ENCODE measurements at places on chromosomes 4 and X.

DNA sequence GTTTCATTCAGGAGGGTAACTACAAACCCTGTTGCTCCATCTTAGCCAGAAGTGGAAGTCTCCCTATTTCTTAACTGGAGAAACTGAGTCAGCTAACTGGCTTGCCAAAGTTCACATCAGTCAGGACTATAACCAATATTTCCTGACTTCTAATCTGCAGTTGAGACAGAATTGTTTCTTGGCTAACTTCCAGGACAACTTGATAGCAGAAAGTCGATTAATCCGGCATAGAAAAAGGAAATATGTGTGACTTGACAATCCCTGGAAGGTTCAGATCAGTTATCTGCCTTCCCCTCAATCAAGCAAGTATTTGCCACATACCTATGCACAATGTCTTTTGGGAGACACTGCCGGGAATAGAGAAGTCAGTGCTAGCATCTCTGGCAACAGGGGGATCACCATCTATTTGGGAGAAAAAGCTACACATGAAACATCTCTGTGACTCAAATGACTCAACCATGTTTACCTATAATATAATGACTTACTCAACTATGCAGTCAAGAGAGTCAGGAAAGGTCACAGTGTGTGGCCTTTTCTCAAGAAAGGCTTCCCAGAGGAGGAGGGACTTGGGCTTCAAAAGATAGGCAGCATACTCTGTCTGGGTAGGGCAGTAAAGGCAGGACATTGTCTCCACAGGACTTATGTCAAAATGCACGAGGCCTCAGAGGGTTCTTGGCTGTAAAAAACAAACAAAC, 12.4 kb upstream of the LONRF3 start:
- no peak for DNase-seq

DNA sequence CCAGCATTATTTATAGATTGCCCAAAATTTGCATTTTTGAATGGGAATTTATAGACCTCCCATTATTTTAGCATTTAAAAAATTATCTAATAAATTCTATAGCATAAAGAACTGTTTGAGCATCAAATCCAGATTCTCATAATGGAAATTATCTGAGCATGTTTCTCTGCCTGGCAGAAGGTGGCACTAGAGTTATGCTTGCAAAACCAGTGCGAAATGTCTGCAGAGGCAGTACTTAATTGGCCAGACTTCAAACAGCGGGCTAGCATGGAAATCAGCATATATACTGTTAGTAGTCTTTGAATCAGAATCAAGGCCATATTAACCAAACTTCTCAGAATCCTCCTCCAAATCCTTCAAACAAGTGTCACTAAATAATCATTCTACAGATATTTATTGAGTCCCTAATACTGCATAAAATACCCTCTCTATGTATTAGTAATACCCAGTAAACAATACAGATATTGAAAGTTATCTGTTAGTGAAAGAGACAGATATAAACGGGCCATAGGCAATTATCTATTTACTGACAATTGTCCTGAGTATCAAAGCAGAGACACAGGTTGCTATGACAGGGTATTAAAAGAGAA, 78.7 kb upstream of the DCLK2 start:
- no peak for DNase-seq

DNA sequence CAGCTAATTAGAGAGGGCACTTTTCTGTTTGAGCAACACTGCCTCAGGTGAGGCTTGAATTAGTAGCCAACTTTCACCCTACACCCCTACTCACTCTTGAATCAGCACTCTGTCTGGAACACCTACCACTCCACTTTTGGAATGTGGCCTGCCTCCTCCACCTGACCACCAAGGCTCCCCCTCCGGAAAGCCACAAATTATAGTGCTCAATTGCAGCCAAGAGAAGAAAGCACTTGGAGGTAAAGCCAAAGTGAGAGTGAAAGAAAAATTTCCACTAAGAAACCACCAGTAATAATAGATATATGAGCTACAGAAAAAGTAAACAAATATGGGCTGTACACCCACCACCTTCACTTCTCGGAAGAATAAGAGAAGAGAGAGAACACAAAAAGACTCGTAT, 41.1 kb downstream of the PPP3CA start:
- DNase-seq: no peak

DNA sequence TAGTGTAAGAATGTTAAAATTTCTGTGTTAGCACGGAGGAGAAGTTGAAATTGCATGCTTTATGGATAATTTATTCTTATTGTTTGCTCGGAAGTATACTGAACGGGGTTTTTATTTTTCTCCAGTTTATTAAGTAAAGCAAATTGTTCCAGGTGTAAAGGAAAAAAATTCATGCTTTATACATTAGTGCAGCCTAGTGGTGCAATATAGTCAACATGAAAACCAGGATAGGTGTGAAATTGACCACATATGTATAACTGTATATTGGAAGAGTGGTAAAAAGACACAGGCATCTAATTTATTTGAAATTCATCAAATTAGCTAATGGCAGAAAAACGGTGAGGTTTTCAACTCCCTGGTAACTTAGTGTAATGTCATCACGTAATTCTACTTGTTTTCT, 959 bp downstream of the BRS3 start:
- no peak for DNase-seq

DNA sequence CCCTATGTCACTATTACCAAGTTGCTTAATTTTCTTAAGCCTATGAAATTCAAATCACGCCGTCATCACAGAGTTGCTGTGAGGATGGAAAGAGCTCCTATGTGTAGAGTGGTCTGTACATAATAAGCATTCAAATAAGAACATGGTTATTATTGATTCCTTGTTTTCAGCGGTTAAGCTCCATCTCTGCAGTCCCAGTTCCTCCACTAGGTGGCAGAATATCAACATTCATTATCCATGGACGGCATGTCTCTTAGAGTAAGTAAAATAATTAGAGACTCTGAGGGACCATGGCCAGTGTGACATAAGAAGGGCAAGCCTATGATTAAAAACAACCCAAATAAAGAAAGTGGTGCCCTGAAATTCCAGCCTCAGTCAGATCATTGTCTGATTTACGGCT, 132.5 kb upstream of the NHS start:
- DNase-seq: no peak

GRCh38 chr4:5050520-5051277, 581 bp upstream of the STK32B start:
- DNase-seq: peak; percentile 37

DNA sequence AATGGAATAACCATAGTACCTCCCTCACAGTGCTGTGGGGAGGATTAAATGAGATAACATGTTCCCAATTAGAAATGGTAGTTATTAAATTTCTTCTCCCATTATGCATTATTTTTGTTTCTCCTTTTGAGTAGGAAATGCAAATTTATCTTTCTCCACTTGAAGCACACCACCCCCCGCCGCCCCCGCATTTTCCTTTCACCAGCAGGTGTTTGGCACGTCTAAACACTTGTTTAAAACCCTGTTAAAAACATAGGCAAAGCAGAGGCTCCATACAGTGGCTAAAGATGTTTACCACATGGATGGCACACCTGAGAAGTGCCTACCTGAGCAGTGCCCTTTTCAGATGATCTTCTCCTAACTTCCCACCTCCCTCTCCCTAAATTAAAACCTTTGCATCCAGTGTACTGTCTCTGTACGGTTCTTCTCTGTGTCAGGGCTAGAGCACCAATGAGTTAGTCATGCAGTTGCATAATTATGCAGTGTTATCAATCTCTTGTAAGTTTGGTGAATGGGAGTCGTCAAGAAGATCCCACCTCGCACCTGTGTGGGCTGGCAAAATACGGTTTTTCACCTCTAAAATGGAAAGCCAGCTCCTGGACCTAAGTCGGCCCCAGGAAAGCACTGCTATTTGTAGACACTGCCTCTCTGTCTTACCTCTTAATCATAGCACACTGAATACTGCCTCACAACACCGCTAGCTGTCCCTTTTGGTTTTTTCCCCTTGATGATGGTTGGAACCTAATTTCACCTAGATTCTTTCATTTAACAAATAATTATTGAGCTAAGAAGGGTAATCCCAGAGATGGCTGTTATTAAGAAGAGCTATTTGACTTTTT, 122.0 kb downstream of the CT47B1 start:
- DNase-seq: no peak

DNA sequence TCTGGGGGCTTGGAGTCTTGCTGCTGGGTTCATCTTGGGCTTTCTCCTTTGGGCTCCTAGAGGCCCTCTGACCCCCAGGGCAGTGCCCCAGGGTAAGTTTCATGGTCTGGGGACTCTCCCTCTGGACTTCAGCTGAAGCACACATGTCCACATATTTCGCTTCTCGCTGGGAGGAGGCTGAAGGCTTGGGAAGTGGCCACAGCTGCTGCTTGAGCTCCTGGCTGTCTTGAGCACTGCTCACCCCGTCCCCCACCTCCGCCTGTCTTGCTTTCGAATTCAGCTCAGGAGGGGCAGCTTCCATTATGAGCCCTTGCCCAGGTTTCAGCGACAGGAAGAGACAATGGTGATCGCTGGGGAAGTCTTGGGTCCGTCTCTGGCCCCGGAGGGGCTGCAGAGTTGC, 3.7 kb downstream of the C4orf54 start:
- no peak for DNase-seq

GRCh38 chrX:48472851-48473703, 2.9 kb upstream of the FTSJ1 start:
- no peak for DNase-seq

- no peak for DNase-seq
These were observed 32.4 kb upstream of the LGI2 start for GRCh38 chr4:25063116-25063515.

GRCh38 chr4:174859904-174860303, 30.9 kb upstream of the GLRA3 start:
- DNase-seq: no peak

DNA sequence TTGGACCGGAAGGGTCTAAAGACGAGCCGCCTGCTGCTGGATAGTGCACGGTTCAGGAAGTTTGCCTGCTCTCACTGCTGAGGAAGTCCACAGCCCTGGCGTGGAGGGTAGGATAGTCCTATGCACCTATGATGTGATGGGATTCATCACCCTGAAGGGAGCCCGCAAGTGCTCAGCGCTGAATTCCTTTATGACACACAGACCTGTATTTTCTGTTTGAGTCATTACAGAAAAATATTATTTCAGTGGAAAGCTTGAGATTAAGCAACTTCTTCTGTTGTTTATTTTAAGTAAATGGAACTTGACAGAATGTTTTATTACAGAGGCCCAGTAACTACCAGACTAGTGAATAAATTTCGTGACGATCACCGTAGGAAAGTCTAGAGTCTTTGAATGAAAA, 123.2 kb downstream of the TRIML1 start:
- DNase-seq: peak; percentile 11

GRCh38 chr4:30616942-30617646, 103.1 kb upstream of the PCDH7 start:
- DNase-seq: no peak

DNA sequence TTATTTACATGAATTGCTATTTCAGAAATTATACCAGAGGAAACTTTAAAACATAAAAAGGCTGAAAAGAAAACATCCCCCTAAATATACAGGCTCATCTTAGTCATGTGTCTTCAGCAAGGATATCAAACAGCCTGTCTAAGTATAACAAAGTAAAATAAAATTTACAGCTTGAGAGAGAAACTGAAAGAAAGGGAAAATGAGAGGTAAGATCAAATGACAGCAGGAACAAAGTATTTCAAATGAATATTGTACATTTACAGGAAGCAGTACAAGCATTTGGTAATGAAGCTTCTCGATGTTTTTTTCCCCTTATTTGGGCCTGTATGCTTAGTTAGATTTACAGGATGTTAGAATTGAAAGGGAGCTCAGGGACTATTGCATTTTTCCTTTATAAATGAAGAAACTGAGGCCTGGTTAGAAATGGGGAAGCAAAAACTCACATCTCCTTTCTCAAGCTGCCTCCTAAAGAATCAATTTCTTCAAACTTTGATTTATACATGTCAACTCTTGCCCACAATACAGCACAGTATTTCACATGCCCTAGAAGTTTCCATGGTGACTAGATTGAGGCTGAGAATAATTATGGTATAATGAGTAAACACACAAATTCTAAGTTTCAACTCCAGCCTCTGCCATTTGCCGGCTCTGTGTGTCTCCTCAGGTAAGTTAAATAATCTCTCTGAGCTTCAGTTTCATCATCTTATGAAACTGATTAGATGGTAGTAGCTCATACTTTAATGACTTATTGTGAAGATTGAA, 29.3 kb downstream of the DAPP1 start:
- no peak for DNase-seq

GRCh38 chrX:43469391-43470054, 186.6 kb upstream of the MAOA start:
- no peak for DNase-seq

DNA sequence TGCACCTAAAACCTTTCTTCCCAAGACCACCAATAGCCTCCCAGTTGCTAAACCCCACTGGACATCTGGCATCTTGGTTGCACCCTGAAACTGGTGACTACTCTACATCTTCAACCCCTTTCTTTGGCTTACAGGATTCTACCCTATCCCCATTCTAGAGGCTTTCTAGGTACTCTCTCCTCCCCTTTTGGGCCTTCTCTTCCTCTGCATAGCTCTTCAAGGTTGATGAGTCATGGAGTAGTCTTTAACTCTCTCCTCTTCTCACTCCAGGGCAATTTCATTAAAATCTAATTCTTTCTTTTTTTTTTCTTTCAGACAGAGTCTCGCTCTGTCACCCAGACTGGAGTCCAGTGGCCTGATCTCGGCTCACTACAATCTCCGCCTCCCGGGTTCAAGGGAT, 16.8 kb downstream of the APOO start:
- DNase-seq: no peak

GRCh38 chr4:141376769-141377168, 156.1 kb downstream of the ZNF330 start:
- no peak for DNase-seq

DNA sequence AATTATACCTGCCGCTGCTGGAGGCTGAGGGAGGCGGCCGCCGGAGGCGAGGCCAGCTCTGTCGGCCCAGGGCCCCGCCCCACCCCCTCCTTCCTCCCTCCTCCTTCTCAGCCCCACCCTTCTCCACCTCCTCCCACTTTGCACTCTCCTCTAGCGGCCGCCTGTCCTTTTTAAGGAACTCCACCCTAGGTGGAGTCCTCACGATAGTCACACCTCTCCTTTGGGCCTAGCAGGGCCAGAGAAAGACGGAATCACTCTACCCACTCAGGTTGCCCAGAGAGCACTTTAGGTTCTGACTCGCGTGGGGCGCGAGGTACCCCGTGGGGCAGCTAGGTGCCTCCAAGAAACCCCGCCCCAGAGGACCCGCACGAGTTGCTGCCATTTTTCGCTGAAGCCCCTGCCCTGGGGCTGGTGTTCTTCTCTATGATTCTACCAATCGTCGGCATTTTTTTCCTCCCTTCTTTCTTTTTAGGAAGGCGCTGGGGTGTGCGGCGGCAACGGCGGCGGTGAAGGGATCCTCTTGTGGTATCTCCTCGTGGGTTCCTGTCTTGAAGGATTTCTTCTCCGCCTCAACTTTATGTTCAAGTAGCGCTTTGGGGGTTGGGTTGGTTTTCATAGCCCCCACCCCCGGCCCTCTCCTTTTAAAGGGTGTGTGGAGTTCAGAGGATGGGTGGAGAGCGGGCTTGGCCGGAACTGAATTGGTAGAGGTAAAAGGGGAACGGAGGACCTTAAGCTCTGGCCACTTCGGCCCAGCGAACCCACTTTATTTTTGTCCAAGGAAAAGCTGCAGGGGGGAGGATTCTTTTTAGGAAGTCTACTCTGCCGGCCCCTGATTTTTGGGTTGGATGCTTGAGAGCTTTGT, at the start of gene KLF8:
Gene KLF8, plus strand, starts transcription at position 136 of the 862 bp plus-strand sequence. CDS start 979 bp downstream, outside the sequence.
- no peak for DNase-seq

All from T1000 (cell line).